Adrenal gland (tissue), 19 donors: ENCODE measurements at places on chromosomes 12 and 14. TPM values are rescaled to one million over a fixed set of nuclear protein-coding genes. Genes with fewer than 3 reads are reported as not detected.

DPF3 gene
- 0.91 TPM for polyA plus RNA-seq

- H3K4me1 ChIP-seq = peaks cover 28% of the 10 kb centered on the region
- no peaks in the 10 kb centered on the region for H3K36me3 ChIP-seq
- H3K27ac ChIP-seq = no peak overlapping the region
- no peaks in the 10 kb centered on the region for H3K27me3 ChIP-seq
- no peak for DNase-seq
Observed at GRCh38 chr12:7001921-7002591, 16.2 kb downstream of the LPCAT3 start.

DNA sequence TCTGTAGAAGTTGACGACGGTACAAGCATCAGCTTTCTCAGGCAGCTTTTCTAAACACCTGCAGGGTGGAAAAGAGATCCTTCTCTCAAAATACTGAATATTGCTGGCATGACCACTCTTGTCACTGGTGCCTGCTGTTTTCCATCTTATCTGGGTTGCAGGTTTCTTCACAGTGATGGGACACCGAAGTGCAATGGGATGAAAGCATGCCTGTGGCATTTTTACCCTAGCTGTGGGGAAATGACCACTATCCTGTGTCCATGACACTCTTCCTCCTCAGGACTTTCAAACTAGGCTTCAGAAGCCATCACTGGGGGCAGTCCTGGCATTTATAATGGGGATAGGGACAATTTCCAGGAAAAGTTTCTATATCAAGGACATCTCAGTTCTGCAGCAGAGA, 98.5 kb downstream of the ETV6 start:
- H3K4me3 ChIP-seq = no peak overlapping the region
- H3K4me1 ChIP-seq = peaks cover 15% of the 10 kb centered on the region
- H3K27ac ChIP-seq = no peak overlapping the region
- H3K27me3 ChIP-seq = no peaks in the 10 kb centered on the region
- no peak for DNase-seq
- H3K36me3 ChIP-seq = no peaks in the 10 kb centered on the region

- H3K27me3 ChIP-seq = no peaks in the 10 kb centered on the region
- no peak overlapping the region for H3K4me3 ChIP-seq
- peaks cover 4% of the 10 kb centered on the region for H3K4me1 ChIP-seq
- H3K27ac ChIP-seq = no peak overlapping the region
- no peak for DNase-seq
Observed at GRCh38 chr12:130776857-130777339, 60.8 kb upstream of the RIMBP2 start.

- H3K27me3 ChIP-seq = no peaks in the 10 kb centered on the region
- peaks cover 31% of the 10 kb centered on the region for H3K36me3 ChIP-seq
- peaks cover 18% of the 10 kb centered on the region for H3K4me1 ChIP-seq
Observed at GRCh38 chr12:112018571-112019237, 5.5 kb downstream of the ERP29 start.

GRCh38 chr12:9951026-9951675, 19.0 kb upstream of the CLEC2A start:
- DNase-seq = no peak
- H3K4me1 ChIP-seq = no peaks in the 10 kb centered on the region
- H3K27me3 ChIP-seq = no peaks in the 10 kb centered on the region
- no peaks in the 10 kb centered on the region for H3K36me3 ChIP-seq
- H3K27ac ChIP-seq = no peak overlapping the region
- H3K4me3 ChIP-seq = no peak overlapping the region

- no peaks in the 10 kb centered on the region for H3K36me3 ChIP-seq
- DNase-seq = no peak
- no peaks in the 10 kb centered on the region for H3K27me3 ChIP-seq
- H3K4me3 ChIP-seq = no peak overlapping the region
- no peak overlapping the region for H3K27ac ChIP-seq
- no peaks in the 10 kb centered on the region for H3K4me1 ChIP-seq
Observed at GRCh38 chr14:70836946-70837345, 27.6 kb upstream of the MAP3K9 start.
